SIG-M5 (cell line): ENCODE measurements at places on chromosomes 3 and 15.
A peak's percentile ranks its signal among the peaks of the same experiment; 100 is the strongest.

DNA sequence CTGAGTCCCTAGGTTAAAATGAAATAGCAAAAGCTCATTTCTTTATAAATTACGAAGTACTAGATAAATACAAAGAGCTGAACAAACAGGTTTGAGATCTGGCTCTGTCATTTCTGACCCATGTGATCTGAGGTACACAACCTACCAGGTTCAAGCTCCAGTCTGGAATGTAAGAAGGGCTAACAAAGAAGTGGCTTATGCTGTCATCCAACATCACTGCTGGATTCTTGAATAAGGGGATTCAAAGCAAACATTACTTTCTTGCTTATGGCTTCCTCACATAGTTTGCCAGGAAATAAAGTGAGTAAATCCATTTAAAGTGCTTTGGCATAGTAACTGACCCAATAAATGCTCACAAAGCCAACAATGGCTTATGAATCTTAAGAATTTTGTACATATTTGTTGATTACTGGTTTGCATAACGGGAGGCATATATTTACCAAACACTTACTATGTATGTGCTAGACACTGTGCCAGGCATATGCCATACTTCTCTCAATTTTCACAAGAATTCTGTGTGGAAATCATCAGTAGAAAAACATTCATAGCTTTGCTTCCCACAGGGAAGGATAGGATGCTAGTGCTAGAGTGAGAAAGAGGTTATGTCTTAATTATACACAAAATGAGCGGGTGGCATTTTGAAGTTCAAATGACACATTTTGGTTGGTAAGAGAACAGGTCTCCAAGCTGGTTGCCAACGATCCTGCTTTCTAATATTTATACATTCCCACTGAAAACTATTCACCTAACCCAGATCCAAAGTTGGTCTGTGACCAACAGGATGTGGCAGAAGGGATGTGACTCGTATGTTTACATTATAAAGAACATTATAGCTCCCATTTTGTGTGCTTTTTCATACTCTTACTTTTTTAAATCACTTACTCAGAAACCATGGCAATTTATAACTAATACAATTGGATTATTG is 38.7 kb upstream of the CSPG5 start:
- DNase-seq: no peak

DNA sequence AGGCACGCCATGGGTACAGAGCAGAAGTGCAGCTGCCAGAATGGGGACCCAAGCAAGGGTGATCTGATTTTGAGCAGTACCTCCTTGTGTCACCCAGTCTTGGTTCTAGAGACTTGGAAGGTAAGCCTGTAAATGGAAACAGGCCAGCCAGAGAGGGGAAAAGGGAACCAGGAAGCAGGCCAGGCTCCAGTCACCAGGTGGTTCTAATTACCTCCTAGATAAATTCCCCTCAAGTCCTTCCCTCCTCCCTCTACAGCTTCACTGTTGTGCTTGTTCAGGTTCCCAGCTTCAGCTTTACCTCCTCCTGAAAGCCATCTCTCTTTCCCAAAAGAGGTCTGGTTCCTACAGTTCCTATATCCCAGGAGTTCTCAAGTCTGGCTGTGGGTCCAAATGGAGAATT is 58.8 kb upstream of the SLC7A14 start:
- DNase-seq: no peak

- no peak for DNase-seq
Measured at GRCh38 chr3:122394173-122394572, 10.2 kb downstream of the FAM162A start.

GRCh38 chr15:39542385-39543065 is 38.4 kb upstream of the THBS1 start:
- DNase-seq: no peak

- no peak for DNase-seq
Measured at GRCh38 chr15:82537351-82537908, 2.8 kb downstream of the RPS17 start.

GRCh38 chr3:177196008-177196455 is 1.2 kb downstream of the TBL1XR1 start:
- DNase-seq: no peak

DNA sequence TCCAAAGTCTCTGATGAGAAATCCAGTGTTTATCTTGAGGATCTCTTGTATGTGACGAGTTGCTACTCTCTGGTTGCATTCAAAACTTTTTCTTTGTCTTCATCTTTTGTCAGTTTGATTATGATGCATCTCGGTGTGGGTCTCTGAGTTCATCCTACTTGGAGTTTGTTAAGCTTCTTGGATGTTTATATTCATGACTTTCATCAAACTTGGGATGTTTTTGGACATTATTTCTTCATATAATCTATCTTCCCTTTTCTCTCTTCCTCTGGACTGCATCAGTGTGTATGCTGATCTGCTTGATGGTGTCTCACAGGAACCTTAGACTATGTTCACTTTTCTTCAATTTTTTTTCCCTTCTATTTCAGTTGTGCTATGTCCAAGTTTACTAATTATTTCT is 320.4 kb downstream of the TLE3 start:
- DNase-seq: no peak

GRCh38 chr3:50267280-50267913 is 1.6 kb upstream of the SEMA3B start:
- no peak for DNase-seq

DNA sequence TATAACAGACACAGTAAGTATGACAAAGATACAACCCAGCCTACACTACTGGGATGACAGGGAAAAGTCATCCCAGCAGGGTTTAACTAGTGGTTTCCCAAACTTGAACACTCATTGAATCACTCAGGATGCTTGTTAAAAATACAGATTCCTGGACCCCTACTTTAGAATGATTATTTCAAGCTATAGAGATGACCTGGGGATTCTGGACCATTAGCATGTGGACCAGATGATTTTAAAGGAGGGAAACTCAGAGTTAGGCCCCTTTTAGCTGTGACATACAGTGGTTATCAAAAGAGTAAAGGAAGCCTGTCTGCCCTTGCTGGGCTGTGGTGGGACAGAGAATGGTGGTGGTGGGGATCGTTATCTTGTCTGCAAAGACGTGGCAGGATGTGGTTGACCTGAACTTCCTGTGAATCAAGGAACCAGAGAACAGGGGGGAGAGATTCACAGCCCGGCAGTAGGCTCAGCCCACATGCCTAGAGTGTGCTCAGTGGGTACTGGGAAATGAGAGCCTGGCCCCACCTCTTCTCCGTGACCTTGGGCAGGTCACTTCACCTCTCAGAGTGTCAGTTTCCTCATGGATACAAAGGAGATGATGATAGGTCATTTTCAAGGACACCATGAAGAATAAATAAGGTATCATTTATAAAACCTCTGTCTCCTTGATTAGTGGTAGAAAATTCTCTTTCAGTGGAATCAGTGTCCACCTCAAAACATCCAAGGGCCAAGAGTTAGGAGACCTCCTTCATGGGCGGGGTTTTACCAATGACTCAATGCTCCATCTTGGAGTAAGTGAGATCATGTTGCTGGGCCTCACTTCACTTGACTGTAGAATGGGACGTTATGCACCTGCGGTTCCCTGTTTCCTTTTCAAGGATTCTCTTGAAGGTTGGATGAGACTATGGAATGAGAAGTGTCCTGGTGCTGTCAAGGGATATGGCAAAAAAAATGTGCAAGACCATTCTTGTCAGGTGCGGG is 306.5 kb downstream of the RPLP1 start:
- DNase-seq: peak; percentile 82

DNA sequence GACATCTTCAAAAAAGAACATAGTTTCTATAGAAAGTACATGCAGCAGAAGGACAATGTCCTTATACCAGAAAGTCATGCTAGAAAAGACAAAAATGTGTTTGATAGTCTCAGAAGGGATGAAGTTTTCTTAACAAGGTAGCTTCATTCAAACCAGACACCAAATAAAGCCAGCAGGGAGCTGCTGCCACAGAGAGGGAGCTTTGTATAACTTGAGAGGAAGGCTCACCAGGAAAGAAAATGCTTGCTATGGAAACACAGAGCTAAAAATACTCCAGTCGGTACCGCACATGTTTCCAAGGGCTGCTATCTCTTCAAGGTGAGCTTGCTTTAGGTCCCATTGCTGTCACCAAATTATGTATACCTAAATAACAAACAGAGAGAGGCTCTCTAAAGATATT is 1074.8 kb upstream of the ALCAM start:
- DNase-seq: no peak

GRCh38 chr15:73335471-73335870 is 33.3 kb downstream of the HCN4 start:
- no peak for DNase-seq

GRCh38 chr15:67163180-67163579 is 91.3 kb downstream of the AAGAB start:
- DNase-seq: no peak

DNA sequence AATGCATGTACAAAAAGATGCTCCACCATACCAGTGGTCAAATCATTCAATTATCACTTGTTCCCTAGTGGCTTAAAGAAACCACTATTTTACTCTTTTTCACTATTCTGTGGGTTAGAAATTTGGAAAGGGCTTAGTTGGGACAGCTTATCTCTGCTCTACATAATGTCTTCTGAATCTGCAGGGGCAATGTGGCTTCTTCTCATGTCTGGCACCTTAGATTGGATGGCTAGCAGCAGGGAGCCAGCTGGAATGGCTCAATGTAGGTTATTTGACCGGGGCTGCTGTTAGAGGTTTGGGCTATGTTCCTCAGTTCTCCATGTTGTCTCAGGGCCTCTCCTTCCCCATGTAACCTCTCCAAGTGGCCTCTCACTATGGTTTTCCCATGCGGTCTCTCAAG is 57.5 kb upstream of the EPHB1 start:
- DNase-seq: no peak

GRCh38 chr3:174023421-174023820 is 625.9 kb downstream of the NLGN1 start:
- no peak for DNase-seq
